AG20443 (cell line): ENCODE measurements at places on chromosomes 4 and X.

- no peak for DNase-seq
Measured at GRCh38 chr4:21034728-21035127, 334.5 kb downstream of the PACRGL start.

DNA sequence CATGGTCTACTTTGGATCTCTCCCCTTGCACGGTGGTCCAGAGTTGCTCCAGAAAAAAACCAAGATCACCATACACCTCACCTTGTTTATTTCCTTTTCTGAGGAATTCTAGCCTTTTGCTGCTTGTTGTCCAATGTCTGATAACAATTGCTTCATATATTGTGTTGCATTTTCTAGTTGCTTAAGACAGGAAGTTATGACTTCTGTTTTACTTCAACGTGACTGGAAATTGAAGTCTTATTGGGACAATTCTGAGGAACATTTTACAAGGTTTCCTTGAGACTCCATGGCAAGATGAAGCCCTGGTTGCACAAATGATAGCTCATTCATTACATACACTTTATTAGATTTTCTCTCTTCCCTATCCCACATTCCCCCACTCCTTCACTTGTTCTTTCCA lies 5.2 kb downstream of the CXCL1 start:
- no peak for DNase-seq

DNA sequence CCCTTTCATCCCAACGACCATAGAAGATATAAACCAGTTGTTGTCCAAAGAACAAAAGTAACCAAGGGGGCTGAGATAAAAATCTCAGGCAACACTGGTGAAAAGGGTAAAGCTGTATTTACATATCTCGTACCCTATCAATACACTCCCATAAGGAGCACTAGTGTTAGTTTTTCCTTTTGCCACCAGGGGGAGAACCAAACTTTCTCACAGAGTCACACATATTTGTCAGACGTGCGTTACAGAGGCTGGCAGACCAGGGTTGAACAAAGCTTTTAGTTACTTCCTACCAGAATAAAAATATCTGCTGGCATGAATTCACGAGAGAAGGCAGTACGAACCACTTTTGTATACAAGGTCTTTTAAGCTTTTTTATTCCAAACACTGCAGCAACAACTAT lies 88.3 kb downstream of the AMELX start:
- DNase-seq = peak; percentile 14

DNA sequence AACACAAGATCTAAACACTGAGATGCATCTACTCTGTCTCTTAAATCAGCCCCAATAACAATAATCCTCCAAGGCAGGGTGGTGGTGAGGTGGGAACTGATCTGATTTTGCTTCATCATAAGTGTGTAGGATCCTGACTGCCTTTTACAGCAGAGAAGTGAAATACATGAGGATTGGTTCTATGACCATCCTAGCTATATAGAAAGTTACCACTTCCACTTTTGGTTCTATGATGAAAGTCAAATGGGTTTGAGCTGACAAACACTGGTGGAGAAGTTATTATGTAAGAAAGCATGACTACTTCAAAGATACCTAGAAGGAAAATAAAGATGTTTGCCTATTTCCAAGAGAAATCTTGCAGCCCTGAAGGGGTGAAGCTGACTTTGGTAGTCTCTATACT lies 181.6 kb downstream of the NKX6-1 start:
- no peak for DNase-seq

DNA sequence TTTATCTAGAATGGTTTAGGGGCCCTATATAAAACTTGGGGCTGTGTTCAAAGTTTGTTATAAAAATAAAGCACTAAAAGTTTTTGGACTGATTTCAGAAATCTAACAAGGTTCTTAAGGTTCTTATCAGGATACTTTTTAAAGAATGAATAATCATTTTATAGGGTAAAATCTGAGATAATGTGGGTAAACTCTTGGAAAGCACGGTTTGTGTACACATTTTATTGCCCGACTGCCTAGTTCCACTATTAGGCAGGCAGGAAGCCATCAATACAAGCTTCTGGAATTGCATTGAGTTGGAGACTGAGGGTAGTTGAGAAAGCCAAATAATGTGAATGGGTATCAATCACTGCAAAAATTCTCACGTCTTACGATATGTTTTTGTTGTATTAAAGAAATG lies 331.0 kb upstream of the PITX2 start:
- no peak for DNase-seq

DNA sequence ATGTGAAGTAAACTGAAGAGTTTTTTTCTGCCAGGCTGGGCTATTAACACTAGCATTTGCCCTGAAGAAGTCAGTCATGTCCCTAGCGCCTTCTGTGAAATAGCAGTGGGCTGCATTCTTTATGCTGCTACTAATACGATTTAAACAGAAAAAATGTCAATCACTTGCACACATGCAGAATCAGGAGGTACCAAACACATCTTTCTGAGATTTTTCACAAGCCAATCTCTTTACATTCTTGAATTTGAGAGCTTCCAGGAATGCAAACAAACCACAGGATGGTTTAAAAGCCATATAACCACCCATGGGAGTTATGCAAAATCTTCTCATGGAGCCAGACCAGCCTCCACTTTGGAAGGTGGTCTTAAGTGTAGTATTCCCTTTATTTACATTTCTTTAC lies 220.1 kb downstream of the IQCM start:
- DNase-seq = no peak

- DNase-seq = no peak
Measured at GRCh38 chr4:54700986-54701385, 43.2 kb downstream of the KIT start.

DNA sequence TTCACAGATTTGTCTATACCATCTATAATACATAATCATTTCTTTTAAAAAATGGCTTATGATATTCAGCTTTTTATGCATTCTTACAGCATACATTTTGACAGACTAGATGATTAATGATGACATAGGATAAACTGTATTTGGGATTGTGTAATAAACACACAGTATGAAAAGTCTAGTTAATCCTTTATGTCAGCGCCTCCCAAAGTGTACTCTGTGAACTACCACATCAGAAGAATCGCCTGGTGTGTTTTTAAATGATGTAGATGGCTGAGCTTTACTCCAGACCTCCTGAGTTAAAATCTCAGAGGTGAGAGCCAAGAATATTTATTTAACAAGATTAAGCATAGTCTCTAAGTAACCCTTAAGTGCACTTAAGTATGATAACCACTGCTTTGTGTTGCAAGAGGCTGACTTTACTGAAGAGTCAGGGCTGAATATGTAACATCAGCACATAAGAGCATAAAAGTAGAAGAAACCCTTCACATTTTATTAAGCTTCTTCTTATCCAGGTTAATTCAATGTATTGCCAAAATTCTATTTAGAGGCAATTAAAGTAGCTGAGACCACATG lies 104.2 kb downstream of the ANK2 start:
- no peak for DNase-seq

GRCh38 chrX:8851231-8851886 lies 50.2 kb upstream of the FAM9A start:
- DNase-seq = no peak
